Bladder microvascular endothelial cell (primary cell): ENCODE measurements at places on chromosomes 16 and 17. TPM values are rescaled to one million over a fixed set of nuclear protein-coding genes. Genes with fewer than 3 reads are reported as not detected.

Gene SPN
- not detected in 2 replicates for total RNA-seq

Gene MMP2
- 14.2 and 73.8 TPM in 2 replicates for total RNA-seq

Gene WNT9B
- total RNA-seq, result not detected in 2 replicates

Gene GUCY2D
- total RNA-seq, result not detected in 2 replicates

Gene CACNG3
- total RNA-seq, result not detected in 2 replicates
